ENCODE measurements at places on chromosomes 11 and 22.

- DNase-seq, result no peak
These were observed 24.3 kb downstream of the EMSY start for GRCh38 chr11:76469141-76469540.

GRCh38 chr11:8661001-8661795 is 21.3 kb downstream of the TRIM66 start:
- DNase-seq, result no peak

DNA sequence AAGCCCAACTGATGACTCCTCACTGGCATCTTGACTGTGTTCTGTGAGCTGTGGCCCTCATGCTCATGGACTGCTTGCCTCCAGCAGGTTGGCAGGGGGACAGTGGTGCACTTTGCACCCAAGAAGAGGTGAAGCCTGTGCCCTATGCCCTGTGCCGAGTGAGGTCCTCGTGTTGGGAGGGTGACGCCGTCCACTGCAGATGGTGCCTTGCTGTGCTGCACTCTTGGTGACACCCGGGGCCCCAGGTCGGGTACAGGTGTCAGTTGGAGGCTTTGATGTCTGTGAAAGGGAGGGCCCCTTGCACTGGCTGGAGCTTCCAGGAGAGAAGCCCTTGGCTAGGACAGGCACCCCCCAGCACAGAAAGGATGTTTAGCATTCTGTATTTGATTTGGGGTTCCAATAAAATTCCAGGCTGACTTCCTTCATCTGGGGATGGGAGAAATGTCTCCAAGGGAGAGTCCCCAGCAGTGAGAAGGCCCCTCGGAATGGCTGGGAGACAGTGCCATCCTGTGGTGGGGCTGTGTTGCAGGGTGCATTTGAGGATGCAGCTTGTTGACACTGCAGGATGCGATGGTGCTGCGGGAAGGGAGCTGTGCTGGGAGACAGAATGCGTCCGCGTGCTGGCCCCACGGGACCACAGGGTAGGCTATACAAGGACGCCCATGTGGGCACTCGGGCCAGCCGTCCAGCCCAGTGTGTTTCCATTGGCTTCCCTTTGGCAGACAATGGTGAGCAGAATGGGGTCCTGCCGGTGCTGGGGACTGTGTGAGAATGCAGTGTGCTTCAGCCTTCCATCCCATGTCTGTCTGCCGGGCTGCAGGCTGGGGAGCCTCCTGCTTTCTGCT is 2.5 kb upstream of the ZDHHC8 start:
- DNase-seq, result peak; percentile 58

DNA sequence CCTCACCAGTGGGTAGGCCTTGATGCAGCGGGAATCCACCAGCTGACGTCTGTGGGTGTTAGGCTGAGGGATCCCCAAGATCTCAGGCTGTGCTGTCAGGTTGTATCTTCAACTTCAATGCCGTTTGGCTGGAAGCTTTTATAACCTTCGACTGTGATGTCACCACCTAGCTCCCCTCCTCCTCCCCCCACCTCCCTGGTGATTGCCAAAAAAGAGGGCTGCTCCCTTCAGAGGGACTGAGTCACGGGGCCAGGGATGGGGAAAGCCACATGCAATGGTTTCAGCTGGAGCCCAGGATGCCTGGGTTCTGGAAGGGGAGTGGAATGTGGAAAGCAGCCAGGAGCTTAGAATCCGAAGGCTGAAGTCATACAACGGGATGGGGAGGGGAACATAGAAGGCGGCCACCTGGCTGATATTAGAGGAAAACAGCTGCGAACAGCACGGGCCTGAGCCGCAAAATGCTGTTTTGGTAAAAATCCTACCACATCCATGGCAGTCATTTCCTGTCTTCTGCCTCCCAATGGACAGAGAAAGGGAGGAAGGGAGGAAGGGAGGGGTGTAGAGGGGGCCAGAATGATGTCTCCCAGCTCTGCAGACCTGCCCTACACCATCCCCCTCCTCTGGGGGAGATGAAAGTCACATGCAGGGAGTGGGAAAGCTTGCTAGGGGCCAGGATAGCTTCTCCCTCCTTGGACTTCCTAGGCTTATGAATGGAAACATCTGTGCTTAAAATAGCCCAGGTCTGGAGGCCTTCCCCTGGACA is at the start of gene LRRN4CL:
Gene LRRN4CL (minus strand): TSS at position 110 of the 763 bp plus-strand sequence. CDS start 1,022 bp downstream, outside the sequence.
- DNase-seq, result no peak

DNA sequence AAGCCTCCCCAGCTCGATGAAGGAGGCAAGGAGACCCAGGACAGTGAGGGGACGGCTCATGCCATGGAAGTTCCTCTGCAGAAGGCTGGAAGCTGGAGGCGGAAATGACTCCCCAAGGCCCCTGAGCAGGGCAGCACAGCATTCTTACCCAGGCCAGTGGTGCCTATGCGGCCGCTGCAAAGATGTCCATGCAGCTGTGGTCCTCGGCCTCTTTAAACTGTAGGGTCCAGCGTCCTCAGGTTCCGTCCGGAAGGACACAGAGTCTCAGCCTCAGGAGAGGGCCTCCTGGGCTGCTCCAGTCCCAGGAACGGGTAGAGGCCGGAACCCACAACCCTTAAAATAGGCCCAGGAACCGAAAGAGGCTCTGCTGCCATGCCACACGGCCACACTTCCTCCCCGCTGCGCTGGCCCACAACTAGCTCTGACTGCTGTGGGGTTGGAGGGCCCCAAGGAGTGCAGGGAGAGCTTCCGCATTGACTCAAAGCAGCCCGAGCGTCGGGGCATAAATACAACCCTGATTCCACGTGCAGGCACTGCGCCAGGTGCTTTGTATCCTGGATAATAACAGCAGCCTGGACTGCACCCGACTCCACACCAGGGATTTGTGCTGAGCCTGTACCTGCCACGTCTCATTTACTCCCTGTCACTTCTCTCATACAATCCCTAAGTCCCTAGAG is 5.5 kb downstream of the KIAA0930 start:
- no peak for DNase-seq

DNA sequence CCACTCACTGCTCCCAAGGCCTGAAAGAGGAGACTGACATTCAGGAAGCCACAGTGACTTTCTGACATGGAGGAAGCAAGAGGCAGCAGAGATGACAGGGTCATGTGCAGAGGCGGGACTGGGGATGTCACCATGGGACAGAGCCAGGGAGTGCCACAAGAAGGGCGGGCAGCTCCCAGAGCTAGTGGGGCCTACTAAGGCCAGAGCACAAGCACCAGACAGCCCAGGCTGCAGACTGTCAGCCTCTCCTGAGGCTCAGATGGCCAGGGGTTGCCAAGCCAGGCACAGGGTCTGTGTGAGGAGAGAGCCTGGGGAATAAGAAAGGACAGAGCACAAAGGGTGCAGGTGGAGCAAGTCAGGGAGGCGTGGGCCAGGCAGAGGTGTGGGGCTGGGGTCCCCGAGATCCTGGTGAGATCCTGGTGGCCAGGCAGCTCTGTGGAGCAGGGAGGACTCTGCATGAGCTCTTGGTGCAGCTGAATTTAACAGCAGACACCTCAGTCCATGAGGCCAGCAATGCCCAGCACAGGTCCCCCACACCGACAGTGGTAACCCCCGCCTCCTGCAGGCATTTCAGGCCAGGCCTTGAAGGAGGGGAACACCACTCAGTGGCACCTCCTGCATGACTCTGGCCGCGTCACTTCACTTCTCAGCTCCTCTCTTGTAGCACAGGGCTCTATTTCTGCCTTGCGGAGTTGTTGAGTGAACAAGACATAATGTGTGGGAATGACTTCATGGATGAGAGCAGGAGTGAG is 52.3 kb downstream of the SGSM3 start:
- no peak for DNase-seq

DNA sequence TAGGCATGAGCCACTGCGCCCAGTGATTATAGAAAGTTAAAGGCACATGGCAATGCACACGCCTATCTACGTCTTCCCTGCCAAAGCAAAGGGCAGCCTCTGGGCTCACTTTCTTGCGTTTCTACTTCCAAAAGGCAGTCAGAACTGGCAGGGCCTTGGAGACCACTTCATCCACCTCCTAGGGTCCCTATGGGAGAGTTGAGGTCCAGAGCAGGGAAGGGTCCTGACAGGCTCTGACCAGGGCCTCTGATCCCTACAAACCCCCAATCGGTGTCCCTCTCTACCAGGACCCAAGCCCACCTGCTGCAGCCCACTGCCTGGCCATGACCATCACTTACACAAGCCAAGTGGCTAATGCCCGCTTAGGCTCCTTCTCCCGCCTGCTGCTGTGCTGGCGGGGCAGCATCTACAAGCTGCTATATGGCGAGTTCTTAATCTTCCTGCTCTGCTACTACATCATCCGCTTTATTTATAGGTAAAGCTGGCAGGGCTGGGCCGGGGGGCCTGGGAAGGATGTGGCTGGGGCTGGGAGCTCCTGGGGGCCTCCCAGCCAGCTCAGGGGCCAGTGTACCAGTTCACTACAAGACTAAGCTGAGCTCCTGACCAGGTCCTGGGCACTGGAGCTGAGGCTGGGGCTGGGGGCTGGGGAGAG is 1.5 kb downstream of the BEST1 start:
- DNase-seq, result no peak

- no peak for DNase-seq
These were observed 57.0 kb upstream of the ADORA2A start for GRCh38 chr22:24370401-24370800.

DNA sequence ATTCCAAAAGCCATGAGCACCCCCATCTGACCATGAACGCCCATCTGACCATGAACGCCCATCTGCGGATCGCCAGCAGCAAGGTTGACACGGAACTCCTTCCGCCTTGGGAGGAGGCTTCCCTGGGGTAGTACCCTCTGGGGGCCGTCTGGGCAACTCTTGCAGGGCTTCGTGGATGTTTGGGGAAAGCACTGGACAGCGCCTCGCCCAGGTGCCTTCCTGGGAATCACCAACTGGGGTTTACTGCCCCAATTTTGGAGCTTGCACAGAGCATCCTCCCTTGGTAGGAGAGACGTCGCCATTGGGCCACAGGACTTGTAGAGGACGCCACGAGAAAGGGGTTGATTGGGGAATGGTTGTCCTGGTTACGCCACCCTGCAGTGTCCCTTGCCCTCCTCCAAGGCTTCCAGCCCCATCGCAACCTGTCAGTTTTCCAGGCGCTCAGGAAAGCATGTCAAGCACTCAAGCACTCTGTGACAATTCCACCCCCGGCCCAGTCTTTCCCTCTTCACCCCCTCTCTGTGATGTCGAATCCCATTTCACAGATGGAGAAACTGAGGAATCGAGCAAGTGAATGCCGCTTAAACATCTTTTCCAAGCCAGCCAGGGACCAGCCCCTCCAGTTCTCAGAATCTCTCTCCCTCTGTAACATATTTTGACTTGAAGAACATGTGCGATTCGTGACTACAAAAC is 914 bp upstream of the PRDM11 start:
- DNase-seq, result no peak

GRCh38 chr22:44254811-44255210 is 57.9 kb downstream of the SHISAL1 start:
- no peak for DNase-seq

- DNase-seq, result no peak
These were observed 45.9 kb upstream of the ARHGAP20 start for GRCh38 chr11:110757962-110758755.

GRCh38 chr11:32081901-32082300 is 9.0 kb upstream of the RCN1 start:
- DNase-seq, result no peak

- no peak for DNase-seq
These were observed 7.9 kb downstream of the ABTB2 start for GRCh38 chr11:34349882-34350281.

DNA sequence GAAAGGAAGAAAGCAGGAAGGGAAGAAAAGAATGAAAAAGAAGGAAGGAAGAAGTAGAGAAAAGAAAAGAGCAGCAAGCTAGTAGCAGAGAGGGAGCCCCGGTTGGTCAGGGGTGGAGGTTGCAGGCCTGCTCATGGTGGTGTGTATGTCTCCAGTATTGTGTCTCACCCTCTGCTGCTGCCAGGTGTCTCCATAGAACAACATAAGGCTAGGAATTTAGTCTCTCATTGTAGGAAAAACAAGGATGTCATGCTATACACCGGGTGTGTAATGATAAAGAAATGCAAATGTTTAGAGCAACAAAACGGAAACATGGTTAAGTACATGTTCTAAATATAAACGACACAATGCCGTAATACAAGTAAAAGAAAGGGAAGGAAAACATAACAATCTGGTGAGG is 342.5 kb downstream of the NTM start:
- DNase-seq, result no peak

- DNase-seq, result no peak
These were observed 847.1 kb downstream of the FAM181B start for GRCh38 chr11:81886406-81887075.

DNA sequence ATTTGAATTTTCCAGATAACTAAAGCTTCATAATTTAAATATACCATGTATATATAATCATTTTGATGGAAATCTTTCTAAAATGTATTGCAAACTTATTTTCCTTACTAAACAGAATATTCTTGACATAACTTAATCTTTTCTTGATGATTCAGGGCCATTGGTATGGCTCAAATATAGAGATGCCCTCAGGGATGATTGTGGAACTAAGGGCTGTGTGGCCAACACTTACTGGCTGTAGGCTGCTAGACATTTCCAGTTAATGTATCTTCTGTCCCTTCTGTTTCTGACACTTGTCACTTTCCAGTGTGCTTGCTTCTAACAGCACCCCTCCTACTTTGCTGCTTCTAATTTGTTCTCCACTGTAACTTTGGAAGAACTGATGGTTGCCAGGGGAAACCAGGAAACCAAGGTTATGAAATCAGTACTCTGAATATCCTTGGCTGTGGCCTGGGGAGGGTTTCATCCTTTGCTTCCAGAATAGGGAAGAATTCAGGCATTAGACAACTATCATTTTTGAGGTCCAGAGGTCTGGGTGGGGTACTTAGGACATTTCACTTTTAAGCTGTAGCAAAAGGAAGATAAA is 697.2 kb downstream of the ETS1 start:
- no peak for DNase-seq

DNA sequence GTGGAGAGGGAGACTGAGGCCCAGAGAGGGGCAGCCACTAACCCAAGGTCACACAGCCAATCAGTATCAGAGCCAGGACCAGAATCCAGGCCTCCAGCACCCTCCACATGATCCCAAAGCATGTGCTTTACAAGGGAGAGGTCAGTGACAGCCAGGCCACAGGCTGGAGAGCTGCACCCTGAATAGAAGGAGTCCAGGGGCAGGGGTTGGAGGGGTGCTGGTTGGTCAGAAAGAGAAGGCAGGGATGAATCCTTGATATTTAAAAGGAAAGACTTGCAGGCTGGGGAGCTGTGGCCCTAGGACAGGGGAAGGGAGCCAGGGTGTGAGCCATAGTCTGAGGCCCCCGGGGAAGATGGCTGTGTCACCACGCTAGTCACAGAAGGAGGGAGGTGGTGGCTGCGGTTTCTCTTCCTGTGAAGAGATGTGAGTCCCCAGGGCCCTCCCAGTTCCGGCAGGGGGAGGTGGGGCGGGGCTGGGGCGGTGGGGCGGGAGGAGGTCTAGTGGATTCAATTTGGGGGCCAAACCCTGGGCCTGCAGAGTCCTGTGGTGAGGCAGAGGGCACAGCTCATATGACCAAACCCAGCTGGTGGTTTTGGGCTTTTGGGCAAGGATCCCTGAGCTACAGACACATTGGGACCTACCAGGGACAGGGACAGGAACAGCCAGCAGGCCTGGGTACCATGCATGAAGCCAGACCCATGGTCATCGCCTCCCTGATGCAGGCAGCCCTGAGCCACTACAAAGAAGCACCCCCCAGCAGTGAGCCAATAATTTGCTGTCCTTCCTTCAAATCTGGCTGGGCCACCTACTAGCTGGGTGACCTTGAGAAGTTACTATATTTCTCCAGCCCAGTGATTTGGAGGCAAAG is 14.0 kb downstream of the RAC2 start:
- DNase-seq, result peak; percentile 92

Measured in CD4-positive, alpha-beta T cell treated with Interleukin-2 at 100 ng/mL for 4 hours (primary cell).